Mucosa of descending colon (tissue), 3 donors: ENCODE measurements at places on chromosomes 1 and 21. TPM values are rescaled to one million over a fixed set of nuclear protein-coding genes. Genes with fewer than 3 reads are reported as not detected.

DNA sequence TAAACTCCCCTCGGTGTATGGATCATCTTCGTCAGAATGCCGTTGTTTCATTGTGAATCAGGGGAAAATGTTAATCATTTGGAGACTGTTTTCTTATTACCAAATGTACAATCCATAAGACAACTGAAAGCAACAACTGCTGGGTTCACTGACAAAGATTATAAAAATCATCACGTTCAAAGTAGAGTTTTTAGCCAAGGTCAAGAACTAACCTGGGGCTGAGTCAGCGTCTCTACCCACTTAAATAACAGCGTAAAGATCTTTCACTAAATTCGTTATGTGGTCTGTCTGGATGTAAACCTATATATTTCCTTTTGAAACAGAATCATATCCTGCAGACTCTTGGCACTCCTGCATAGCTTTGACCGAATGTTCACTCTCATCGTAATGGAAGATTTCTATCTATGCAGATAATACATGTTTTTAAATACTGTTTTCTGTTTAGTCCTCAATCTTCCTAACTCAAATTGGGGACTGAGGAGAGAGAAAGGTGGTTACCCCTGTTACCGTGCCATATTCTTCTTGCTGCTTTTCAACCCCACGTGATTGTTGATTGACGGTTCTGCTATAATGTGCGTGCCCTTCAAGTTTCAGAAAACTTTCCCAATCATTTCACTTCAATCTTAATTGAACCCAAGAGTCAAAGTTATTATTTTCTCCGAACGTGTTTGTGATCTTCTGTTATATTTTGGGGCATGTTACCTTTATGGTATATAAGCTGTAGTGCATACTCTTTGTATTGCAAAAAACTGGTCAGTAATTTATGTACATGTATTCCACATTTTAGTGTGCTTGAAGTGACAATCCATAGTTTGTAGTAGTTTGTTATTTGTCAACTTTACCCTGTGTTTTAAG lies 15.6 kb upstream of the NCMAP start:
- DNase-seq = no peak

DNA sequence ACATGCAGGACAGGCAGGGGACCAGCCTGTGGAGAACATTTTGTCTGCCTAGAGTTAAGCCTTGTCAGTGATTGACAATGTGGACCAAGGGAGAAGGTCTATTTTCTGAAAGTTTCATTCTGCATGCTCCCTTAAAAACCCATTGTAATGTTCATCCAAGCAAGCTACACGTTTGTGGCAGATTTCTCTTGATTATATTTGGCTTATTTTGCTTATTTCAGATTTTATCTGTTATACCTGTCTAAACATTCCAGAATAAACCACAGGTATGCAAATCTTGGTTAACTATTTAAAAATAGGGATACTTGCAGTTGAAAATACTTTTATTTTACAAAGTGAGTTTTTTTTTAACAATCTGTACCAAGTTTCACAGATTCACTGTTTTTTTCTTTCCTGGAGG lies 78.2 kb upstream of the F3 start:
- no peak for DNase-seq

DNA sequence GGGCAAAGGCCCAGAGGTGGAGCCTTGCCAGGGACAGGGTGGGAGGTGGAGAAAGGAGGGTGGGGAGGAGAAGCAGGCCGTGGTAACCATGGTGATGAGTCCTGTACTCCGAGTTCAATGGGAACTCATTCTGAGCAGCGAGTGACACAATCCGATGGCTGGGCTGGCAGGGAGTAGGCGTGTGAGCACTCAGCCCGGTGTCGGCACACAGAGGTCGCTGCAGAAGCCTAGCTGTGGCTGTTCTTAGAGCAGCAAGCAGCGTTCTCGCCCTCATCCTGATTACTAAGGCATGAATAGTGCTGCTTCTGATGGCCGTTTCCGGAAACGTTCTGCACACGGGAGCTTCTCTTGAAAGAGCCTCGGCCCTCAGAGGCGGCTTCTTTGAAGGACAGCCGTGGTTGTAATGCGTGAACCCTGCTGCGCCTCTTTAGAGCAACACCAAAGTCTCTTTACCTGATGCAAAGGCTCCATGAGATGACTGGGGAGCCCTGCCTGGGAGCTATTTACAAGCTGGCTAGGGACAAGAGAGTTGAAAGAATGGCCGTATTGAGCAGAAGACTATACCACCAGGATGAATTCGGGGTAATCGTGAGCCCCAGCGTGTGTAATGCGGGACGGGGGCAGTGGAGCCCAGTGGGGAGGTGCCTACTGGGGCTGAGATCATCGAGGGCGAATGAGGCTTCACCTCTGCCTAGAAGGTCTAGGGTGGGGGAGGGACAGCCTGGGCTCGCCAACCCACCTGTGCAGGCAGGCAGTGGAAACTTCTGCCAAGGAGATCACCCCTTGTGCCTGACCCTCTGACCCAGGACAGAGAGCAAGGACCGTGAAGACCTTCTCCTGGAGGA lies 72.8 kb upstream of the PAX7 start:
- DNase-seq = peak; percentile 49

GRCh38 chr1:184146202-184146601 lies 94.7 kb downstream of the TSEN15 start:
- DNase-seq = no peak

DNA sequence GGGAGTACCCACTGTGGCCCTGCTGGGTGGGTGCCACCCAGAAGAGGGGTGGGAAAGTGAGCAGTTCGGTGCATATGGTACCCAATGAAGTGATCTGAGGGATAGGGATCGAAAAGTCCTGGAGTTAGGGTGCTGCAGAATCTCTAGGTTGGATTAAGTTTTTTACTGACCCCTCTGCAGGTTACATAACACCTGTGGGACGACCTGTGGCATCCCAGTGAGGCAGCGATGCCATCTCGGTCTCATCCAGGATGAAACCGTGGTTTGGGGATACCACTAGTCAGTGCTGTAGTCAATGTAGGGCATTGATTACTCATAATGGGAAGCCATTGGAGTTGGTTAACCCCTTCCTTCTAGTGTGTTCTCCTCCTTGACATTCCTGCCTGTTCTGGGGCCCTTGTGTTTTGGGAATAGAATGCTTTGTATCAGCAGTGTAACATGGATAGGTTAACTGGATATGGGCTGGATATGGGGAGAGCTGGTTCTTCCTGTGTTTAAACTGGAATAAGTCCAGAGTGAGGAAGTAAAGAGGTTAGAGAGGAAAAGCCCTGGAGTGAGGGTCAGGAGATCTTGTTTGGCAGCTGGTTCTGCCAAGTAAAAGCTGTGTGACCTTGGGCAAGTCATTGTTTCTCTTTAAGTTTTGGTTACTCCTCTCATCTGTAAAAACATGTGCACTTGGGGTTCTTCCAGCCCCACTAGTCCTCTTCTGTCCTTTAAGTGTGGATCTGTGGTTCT lies 42.8 kb upstream of the ATF3 start:
- no peak for DNase-seq

DNA sequence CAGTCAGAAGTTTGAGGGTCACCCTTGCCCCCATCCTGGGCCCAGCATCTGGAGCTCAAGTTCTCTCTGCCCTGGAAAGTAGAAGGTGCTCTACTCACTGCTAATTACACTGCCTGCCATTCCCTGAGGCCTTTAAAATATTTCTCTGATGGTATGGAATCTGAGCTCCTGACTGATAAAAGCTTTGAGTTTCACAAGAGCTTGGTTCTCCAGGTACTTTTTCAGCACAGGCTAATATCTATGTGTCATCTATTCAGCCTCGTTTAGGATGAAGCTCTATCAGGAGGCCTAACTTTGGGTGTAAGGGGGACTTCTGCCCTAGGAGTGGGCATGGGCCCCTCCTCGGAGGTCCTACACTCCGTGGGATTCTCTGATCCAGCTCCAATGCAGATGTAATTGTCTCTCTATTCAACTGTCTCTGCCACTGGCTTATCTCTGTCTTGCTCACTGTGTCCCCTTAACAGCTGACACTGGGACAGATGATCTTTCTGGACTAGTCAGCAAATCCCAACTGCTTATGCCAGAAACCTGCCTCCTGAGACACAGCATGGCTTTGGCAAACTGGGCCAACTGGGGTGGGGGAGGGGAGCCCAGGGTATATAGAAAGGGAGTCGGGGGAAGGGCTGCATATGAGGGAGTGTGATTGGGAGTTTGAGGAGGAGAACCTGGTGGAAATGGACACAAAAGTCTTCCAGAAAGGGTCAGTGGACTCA lies 104.2 kb upstream of the GADD45A start:
- DNase-seq = no peak

DNA sequence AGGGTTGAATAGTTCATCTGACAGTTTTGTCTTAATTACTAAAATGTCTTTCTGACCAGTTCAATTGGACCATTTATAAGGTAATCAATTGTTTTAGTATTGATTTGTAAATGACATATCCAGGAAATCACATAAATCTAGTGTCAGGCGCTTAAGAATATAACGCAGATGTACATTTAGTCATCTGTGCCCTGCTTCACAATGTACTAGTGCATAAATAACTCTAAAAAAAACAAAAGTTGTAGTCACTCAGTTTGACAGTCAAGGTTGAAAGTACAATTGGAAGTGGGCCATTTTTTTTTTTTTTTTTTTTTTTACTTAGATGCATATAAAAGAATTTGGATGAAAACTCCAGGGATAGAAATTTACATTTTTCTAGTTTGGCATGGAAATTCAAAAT lies 490.4 kb downstream of the PTPRC start:
- no peak for DNase-seq

DNA sequence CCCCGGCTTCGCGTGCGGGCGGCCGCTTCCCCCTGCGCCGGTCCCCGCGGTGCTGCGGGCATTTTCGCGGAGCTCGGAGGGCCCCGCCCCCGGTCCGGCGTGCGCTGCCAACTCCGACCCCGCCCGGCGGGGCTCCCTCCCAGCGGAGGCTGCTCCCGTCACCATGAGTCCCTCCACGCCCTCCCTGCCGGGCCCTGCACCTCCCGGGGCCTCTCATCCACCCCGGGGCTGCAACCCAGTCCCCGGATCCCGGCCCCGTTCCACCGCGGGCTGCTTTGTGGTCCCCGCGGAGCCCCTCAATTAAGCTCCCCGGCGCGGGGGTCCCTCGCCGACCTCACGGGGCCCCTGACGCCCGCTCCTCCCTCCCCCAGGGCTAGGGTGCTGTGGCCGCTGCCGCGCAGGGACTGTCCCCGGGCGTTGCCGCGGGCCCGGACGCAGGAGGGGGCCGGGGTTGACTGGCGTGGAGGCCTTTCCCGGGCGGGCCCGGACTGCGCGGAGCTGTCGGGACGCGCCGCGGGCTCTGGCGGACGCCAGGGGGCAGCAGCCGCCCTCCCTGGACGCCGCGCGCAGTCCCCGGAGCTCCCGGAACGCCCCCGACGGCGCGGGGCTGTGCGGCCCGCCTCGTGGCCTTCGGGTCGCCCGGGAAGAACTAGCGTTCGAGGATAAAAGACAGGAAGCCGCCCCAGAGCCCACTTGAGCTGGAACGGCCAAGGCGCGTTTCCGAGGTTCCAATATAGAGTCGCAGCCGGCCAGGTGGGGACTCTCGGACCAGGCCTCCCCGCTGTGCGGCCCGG lies 159.2 kb downstream of the RUNX1 start:
- DNase-seq = peak; percentile 90

GRCh38 chr21:46115441-46116188 lies 17.7 kb downstream of the COL6A2 start:
- peak; percentile 8 for DNase-seq

GRCh38 chr1:204994086-204994862 lies 48.7 kb upstream of the CNTN2 start:
- DNase-seq = no peak

DNA sequence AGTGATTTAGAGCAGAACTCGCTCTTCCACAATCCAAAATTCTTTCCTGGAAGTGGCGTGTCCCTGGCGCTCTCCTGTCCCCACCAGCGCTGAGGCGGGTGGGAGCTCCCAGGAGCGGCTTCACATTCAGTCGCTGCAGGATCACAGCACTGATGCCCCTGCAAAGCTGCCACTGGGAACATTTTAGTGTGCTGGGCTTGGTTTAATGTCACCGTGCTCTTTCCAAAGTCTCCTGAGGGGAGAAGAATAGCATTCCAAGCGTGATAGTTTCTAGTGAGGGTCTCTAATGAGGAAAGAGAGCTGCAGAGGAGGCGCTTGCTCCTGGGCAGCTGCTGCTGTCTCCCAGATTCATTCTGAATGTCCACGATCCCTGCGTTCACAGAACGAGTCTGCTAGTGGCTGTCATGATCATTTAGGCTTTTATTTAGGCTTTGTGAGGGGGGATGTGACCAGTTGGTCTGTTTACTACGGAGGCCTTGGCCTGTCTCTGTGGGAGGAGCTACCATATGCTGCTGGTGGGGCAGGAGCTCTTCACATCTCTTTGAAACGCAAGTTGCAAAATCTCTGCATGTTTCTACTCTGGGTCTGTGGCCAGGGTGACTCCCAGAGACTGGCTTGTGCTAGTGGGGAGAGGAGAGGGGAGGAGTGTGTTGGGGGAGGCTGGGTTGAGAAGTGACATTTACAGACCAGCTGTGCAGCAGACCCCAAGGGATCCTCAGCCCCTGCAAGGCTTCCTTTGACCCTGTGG lies 23.4 kb downstream of the OLFML3 start:
- no peak for DNase-seq

GRCh38 chr1:110494522-110495406 lies 24.2 kb downstream of the KCNA10 start:
- no peak for DNase-seq

- DNase-seq = no peak
Measured at GRCh38 chr21:37871121-37871862, 45.0 kb downstream of the KCNJ6 start.

- DNase-seq = no peak
Measured at GRCh38 chr1:95701450-95702173, 467.6 kb downstream of the RWDD3 start.

DNA sequence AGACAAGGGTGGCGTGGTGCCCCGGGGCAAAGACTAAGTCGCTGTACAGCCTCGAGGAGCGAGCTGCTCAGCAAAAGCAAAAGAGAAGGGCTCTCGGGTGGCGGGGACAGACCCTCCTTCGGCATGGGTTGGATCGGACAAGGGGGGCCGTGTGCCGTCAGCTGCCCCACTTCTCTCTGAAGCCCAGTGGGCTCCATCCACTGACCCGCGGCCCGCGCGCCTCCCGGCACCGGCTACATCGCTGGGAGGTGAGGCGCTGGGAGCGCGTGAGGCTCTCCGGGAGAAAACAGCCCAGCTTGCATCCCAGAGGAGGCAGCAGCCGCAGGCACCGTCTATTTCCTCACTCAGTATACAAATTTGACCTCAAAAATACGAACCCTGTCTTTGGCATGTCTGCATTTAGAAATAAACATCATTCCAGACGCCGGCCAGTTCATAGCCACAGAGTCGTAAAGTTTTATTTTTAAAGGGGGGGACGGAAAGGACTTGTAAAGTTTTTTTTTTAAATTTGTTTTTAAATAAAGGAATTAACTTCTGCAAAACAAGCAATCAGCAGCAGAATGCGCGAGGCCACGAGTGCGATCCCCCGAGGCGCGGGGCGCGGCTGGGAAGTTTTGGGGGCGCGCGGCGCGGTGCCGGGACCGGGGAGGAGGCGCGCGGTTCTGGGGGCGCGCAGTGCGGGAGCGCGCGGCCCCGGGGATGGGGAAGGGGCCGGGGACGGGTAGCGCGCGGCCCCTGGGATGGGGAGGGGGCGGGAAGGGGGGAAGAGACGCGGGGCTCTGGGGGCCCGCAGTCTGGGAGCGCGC lies 689 bp upstream of the GPR137B start:
- DNase-seq = no peak

The PDZK1 gene
- 1.2 TPM for total RNA-seq

The KCNE2 gene
- total RNA-seq = 1.0 TPM

The TMOD4 gene
- 2.5 TPM for total RNA-seq

The OR2G6 gene
- not detected for total RNA-seq

The PEAR1 gene
- total RNA-seq = 7.2 TPM

The PADI3 gene
- 0.17 TPM for total RNA-seq

The SPATA45 gene
- not detected for total RNA-seq
